ENCODE measurements at places on chromosomes 11 and 22.

DNA sequence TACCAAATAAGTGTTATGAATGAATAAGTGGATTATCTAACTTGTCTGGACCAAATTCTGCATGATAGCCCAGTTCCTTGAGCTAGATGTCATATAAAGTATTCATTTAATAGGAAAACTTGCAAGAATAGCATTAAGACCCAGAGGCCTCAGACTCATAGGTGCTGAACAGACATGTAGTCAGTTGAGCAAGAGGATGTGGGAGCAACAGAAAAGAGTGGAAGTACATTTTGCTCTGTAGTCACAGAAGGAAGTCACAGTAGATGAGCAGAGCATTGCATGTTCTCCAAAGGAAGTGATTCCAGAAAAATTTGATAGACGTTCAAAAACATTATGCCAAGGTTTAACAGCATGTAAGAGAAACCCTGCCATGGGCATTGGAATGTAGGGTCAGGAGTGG lies 9.5 kb downstream of the HOATZ start:
- no peak for DNase-seq

DNA sequence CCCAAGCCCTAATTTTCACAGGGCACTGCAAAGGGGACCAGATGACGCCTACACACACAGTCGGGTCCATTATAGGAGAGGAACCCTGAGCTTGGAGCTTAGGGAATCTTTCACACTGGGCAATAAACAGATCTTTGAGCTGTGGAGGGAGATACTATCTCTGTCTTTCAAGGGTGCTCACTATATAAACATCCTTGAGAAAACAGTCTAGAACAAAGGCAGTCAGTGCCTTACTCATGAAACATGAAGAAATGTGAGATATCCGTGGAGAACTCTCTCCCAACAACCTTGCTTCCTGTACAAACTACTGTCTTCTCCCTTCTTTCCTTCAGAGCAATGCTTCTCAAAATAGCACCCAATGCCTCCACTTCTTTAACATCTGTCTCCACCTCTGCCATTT lies 109.0 kb upstream of the APOA1 start:
- DNase-seq, result no peak

DNA sequence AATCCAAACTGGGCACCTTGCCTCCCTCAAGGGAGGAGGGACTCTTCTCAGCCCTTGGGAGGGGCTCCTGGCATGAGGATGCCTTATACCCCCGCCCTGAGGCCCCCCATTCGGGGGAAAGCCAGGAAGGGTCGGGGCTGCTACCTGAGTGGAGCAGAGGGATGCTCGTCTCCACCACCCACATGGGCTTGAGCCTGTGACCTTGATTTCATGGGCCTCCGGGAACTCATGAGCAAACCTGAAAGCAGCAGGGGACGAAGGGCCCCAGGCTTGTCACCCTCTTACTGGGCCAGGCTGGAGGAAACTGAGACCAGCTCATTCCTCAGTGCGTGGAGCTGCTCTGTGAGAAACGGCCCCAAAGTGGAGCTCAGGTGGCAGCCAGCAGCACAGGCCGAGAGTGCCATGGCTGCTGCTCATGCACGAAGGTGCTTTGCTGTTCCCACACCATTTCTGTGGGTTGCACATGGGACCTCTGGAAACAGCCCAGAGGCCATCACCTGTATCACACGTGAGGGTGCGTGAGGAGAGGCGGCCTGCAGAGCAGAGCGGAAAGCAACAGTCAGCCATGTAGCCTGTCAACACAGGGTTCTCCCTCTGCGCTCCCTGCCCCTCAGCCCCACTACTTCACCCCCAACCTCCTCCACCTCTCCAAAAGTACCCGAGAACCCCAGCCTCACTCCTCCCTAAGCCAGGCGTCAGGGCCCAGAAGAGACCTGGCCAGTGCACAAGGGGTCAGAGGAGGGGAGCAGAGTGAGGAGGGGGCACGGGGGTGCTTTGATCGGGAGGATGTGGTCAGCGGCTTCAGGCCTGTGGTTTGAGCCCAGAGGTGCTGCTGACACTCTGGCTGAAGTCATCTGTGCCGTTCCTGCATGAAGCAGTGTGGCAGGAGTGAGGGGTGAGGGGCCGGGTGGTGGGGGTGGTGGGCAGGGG lies 14.1 kb upstream of the IL2RB start:
- DNase-seq, result no peak

- no peak for DNase-seq
These were observed 10.4 kb downstream of the OR51T1 start for GRCh38 chr11:4891996-4892640.

DNA sequence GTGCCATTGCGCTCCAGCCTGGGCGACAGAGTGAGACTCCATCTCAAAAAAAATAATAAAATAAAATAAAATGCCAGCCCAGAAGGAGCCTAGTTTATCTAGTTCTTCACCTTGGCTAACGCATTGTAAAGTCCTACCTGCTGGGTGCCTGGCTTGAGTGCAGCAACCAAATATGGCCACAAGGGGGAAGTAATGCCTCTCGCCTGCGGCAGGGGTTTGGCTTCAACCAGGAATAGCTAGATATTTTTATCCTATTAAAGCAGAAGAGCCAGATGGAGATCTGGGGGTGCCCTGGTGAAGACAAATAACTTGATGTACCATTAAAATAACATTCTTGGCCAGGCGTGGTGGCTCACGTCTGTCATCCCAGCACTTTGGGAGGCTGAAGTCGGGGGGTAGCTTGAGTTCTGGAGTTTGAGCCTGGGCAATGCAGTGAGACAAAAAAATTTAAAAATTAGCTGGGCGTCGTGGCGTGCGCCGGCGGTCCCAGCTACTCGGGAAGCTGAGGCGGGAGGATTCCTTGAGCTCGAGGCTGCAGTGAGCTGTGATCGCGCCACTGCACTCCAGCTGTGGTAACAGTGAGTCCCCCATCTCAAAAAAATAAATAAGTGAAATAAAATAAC lies 20.6 kb upstream of the PLEKHB1 start:
- DNase-seq, result peak; percentile 32

DNA sequence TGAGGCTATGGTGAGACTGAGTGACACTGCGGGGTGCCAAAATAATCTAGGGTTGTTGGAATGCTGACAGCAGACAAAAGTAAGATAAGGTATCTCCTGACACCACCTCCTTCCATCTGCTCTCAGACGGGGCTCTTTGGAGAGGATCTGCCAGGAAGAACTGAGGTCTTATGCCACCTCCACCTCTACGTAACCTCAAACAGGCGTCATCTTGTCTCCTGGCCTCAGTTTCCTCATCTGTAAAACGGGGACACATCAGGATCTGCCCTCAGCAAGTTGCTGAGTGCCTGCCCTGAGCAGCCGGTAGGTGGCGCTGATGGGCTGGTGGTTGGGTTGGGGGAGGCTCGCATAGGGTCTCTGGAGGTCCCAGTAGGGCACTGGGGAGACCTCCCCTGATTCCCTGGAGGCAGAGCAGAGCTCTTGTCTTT lies 1.7 kb upstream of the MYEOV start:
- no peak for DNase-seq

DNA sequence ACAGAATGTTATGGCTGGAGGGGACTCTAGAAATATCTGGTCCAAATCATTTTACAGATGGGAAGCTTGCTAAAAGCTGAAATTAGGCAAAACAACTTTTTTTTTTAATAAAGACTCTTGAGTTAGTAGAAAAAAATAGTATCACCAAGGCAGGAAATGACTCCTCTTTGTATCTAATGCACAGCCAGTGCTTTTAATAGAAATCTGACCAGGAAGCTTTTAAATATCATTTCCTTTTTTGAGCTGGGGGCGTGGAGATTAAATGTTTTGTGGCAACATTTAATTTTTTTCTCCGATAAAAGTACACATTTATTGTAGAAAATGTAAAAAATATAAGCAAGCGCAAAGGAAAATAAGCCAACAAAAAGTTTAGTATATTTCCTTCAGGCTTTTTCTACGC lies 22.5 kb downstream of the TRAF6 start:
- no peak for DNase-seq

GRCh38 chr11:120068114-120068573 lies 69.8 kb downstream of the TRIM29 start:
- no peak for DNase-seq

DNA sequence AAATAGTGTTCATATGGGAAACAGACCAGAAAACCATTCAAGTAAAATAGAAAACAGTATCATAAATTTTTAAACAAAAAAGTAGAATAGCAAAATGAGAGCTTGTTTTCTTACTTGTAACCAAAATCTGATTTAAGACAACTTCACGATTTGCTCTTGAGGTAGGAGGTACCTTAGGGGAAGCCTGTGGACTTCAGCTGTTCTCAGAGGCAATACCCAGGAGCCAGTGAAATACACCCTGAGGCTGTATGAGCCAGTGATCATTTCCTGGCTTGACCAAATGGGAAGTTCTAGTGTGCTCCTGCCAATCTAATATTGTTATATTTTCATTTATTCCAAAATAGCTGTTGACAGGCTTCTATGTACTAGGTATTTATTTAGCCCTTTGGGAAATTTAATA lies 104.8 kb downstream of the ARHGAP42 start:
- DNase-seq, result no peak

DNA sequence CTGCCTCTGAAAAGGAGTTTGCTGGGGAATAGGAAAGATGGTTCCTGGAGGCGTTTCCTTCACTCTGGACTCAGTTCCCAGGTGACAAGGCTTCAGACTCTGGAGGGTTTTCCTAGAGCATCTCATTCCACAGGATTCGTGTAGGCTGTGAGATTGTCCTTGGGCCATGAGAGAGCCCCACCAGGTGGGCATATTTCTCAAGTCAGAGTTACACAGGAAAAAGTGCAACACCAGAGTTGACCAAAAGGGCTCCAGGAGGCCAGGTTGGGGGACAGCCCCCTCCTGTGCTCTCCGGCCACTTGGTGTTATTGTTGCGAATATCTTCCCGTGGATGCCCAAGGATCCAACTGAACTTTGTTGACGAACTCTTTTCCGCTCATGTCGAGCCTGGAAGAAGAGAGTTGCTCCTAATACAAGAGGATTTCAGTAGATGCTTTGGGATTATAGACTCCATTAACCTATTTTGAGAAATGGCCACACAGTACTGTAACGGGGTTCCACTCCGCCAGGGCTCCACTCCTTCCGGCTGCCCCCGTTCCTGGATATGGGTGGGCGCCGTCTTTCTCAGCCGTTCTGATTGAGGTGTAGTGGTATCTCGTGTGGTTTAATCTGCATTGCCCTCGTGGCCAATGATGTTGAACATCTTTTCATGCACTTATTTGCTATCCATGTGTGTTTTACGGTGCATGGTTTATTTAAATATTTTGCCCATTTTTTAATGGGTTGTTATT lies 580.3 kb downstream of the BRD1 start:
- no peak for DNase-seq

DNA sequence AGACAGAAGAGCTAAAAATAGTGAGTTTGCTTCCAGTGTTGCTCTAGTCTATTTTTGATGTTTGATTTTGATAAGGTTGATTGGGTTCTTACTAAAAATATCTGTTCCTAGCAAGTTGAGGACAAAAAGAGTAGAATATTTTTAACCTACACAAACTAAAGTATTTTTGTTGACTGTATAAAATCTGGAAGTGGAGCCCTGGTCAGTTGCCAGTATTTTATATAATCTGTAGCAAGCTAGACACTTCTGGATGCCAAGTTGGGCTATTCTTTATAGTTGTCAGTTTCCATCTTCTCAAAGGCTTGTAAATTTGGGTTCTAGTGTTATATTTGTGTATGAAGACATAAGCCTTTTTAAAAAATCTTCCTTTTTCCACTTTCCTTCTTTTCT lies 56.7 kb downstream of the HSD17B12 start:
- DNase-seq, result no peak

DNA sequence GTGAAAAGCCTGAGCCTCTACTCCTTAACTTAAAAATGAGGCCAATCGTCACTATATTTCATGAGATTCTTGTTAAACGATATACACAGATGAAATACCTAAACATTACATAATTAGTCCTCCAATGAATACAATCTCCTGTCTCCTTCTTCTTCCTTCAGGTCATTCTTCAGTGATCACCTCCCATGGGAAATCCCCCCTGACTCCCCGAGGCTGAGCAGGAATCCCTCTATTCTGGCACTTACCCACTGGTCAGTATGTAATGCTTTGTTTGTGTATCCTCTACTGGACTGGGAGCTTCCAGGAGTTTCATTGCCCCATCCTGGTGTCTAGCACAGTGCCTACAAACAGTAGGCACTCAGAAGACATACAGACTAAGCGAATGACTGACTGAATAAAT lies 52.3 kb downstream of the RAB38 start:
- no peak for DNase-seq

GRCh38 chr22:44996120-44996519 lies 13.7 kb downstream of the PHF21B start:
- DNase-seq, result no peak

- DNase-seq, result no peak
These were observed 738.6 kb downstream of the BRD1 start for GRCh38 chr22:49088801-49089791.

DNA sequence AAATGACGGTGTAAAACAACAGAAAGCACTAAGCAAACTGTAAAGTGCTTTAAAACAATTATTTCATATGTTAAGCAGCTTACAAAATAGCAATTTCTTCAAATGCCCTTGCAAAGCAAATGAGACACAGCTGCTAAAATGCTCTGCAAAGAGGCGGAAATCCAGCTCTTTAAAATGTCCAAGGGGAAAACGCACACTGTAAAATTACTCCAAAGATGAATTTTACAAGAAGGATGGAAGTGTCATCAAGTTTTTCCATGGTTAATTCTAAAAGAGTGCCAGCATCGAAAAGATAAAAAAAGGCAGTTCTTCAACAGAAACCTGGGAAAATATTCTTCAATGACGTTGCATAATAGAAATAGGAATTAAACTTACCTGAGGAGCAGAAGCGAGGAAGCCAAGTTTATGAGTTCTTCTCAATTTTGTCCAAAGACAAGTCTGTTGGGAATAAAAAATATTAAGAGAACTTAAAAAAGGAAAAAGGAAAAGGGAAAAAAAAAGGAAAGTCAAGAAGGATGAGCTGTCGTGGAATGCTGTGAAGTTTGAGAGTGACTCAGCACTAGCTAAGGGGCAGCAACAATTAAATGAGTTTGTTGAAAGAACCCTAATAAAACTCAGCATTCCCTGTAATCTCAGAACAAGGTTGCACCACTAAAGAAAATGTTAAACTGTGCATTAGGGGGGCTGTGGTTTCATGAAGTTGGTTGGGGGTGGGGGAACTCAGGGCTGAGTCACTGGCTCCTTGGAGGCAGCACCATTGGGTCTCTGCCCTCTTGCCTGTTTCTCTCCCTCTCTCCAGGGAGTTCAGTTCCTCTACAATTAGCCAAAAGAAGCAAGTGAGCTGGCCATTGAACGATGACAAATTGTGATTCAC lies 64.2 kb upstream of the BLID start:
- DNase-seq, result no peak

DNA sequence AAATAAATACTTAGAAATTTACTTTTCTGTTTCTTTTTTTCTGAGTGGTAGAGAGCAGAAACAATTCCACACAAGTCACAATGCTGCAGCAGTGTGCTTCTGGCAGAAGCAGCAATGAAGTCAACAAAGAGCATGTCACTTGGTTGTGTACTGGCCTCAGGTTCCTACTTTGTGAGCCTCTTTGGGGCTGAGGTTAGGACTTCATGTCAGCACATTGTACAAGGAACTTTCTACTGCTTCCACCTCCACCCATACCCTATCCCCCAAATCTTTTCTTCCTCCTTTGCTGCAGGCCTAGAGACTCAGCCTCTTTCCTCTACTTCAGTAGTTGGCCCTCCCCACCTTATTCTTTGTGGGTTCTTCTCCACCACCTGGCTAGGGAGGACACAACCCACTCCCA lies 252.7 kb upstream of the PITPNB start:
- DNase-seq, result no peak

- no peak for DNase-seq
These were observed 555.8 kb downstream of the BUD13 start for GRCh38 chr11:116217006-116217405.

All from T-helper 22 cell (primary cell).